ENCODE measurements at places on chromosomes 11 and 22.

DNA sequence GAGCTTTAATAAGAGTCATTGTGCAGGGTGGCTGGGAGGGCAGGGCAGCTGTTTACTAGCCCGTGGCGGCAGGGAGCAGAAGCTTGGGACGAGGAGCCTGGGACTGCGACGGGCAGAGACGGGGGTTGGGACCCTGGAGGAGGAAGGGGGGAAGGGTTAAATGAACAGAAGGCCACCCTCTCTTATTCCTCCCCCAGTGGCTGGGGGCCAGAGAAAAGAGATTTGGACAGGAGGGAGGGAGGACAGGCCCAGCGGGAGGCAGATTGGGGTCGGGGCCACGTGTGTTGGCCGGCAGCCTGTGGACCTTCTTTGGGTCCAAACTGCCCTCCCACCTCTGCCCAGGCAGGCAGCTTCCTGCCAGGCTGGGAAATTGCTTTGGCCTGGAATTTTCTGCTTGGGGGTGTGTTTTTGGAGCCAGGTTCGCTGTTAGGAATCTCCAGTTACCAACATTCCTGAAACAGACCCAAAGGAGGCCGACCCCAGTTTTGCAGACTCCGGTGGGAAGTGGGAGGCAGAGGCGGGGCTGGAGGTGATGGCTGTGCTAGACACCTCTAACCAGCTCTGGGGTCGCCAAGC lies 50.2 kb downstream of the APOL3 start:
- no peak for DNase-seq

DNA sequence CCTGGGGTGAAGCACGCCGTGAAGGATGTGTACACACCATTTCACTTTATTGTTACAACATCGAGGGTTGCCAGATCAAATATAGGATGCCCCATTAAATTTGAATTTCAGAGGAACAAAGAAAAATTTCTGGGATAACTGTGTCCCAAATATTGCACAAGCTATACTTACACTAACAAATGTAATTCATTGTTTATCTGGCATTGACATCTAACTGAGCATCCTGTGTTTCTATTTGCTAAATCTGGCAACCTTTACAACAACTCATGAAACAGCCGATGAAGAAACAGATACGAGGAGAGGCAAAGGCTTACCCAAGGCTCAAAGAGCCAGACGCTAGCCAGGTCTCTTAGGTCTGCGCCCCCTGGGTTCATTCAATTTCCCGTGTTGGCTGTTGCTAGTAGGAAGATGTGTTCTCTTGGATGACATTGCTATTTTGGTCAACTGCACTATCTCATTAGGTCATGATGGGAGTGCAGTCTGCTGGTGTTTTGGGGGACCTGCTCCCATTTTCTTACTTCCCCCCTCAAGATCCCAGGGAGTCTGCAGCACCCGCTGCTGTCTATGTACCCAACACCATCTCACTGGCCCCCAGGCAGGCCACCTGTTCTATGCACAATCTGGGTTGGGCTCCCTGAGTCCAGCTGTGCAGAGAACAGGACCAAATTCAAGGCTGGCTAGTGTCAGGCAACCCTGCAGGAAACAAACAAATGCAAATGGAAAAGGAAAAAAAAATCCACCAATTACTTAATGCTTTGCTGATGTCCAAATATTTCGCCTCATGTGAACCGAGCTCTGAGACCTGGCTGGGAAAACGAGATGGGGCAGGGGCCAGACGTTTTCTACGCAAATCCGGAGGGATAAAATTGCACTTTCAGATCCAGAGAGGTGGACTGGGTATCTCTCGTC lies 560.9 kb downstream of the MIAT start:
- DNase-seq, result no peak

GRCh38 chr11:127816962-127817361 lies 770.4 kb downstream of the ETS1 start:
- DNase-seq, result no peak

- no peak for DNase-seq
Measured at GRCh38 chr11:75583718-75584658, 21.9 kb downstream of the SERPINH1 start.
